ENCODE measurements at places on chromosomes 2 and 18. TPM values are rescaled to one million over a fixed set of nuclear protein-coding genes. Genes with fewer than 3 reads are reported as not detected.

UGT1A6 gene
- total RNA-seq = 3.2 TPM

EXOC6B gene
- total RNA-seq = 35.2 TPM

- H3K4me3 ChIP-seq = no peak overlapping the region
- H3K36me3 ChIP-seq = no peaks in the 10 kb centered on the region
- DNase-seq = no peak
- peaks cover 3% of the 10 kb centered on the region for H3K27me3 ChIP-seq
- H3K4me1 ChIP-seq = no peaks in the 10 kb centered on the region
Measured at GRCh38 chr18:76209597-76209996, 285.4 kb downstream of the ZNF516 start.

DNA sequence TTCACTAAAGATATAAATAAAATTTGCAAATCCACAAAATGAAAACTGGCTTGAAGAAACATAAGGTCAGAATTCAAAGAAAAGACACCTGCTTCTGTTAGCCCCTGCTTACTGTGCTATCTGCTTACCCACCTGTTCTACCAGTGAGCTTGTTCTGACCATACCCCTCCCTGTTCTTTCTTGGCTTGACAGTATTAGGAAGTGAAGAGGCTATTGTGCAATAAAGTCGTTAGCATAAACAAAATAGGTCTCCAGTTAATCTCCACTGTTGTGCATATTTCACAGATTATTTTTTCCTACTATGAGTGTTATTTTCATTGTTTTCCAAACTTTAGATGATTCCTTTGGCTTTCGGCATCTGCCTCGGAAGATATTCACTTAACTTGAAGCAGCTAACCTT lies 322.1 kb downstream of the CCDC85A start:
- no peaks in the 10 kb centered on the region for H3K27me3 ChIP-seq
- H3K36me3 ChIP-seq = no peaks in the 10 kb centered on the region
- no peaks in the 10 kb centered on the region for H3K4me1 ChIP-seq

All from upper lobe of right lung (tissue), 1 donor.